ENCODE measurements at places on chromosomes 11 and 22. TPM values are rescaled to one million over a fixed set of nuclear protein-coding genes. Genes with fewer than 3 reads are reported as not detected.

The MRGPRX1 gene
- not detected for total RNA-seq

The NELL1 gene
- total RNA-seq, result not detected

The CRYBA4 gene
- total RNA-seq, result not detected

The BARX2 gene
- total RNA-seq, result 0.35 TPM

The SYCE3 gene
- total RNA-seq, result not detected

The FXYD2 gene
- total RNA-seq, result 3.2 TPM

The SMC1B gene
- total RNA-seq, result not detected

The MUC5B gene
- 4.2 TPM for total RNA-seq

The CLTCL1 gene
- total RNA-seq, result 5.6 TPM

The DGAT2 gene
- 2.1 TPM for total RNA-seq

DNA sequence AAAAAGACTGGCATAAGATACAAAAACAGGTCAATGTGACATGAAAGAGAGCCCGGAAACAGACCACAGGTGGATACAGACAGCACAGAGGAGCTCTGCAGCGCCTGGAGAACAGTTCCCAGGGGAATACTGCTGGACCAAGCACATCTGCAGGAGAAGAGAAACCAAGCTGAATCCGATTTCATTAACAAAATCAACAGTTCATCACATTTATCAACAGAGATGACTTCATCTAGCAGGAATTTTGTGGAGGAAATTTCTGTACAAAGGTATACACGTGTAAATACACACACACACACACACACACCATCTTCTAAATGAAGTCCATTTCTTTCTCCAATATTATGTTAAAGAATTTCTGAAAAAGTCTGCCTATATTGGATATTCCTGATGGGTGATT, 17.1 kb downstream of the YPEL1 start:
- no peaks in the 10 kb centered on the region for H3K36me3 ChIP-seq
- DNase-seq, result no peak
- no peak overlapping the region for H3K4me3 ChIP-seq
- H3K27me3 ChIP-seq, result no peaks in the 10 kb centered on the region
- no peak overlapping the region for H3K27ac ChIP-seq

DNA sequence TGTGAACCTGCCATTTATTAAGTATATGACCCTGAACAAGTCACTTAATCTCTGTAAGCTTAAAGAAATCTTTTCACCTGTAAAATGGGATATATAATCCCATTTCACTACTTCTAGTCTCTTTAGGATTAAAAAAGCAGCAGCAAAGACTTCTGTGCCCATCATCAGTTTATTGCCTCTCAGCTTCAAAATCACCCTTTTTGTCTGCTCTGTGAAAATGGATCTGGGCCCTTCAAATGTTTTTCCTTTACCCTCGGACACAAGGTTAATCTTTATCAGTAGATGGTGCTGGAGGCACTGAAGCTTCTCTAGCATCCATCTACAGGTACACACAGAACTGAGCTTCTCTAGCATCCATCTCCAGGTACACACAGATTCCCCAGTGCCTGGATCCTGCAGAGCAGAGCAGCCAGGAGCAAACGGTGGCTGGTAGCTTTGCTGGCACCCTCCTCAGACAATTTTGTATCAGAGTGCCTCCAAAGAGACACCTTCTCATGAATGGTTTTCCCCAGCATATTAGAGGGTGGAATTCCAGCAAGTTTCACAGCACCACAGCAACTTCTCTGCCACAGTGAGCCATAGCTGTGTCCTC, 56.8 kb downstream of the CADM1 start:
- H3K4me1 ChIP-seq, result no peaks in the 10 kb centered on the region
- H3K36me3 ChIP-seq, result no peaks in the 10 kb centered on the region
- no peak overlapping the region for H3K27ac ChIP-seq
- no peaks in the 10 kb centered on the region for H3K27me3 ChIP-seq

GRCh38 chr11:57230791-57231538, 6.1 kb downstream of the APLNR start:
- no peak overlapping the region for H3K27ac ChIP-seq
- H3K36me3 ChIP-seq, result no peaks in the 10 kb centered on the region
- no peak for DNase-seq

GRCh38 chr11:14422052-14422813, 63.2 kb upstream of the RRAS2 start:
- H3K36me3 ChIP-seq, result no peaks in the 10 kb centered on the region
- H3K27ac ChIP-seq, result no peak overlapping the region

- no peaks in the 10 kb centered on the region for H3K36me3 ChIP-seq
- H3K4me3 ChIP-seq, result no peak overlapping the region
- peaks cover 5% of the 10 kb centered on the region for H3K4me1 ChIP-seq
- no peak for DNase-seq
- no peaks in the 10 kb centered on the region for H3K27me3 ChIP-seq
- H3K27ac ChIP-seq, result no peak overlapping the region
Measured at GRCh38 chr11:83087035-83087434, 15.3 kb upstream of the RAB30 start.

- H3K4me1 ChIP-seq, result no peaks in the 10 kb centered on the region
- H3K36me3 ChIP-seq, result no peaks in the 10 kb centered on the region
- H3K27ac ChIP-seq, result no peak overlapping the region
- DNase-seq, result no peak
Measured at GRCh38 chr11:100695911-100696310, 8.8 kb downstream of the ARHGAP42 start.

GRCh38 chr11:110986016-110986415, 259.5 kb upstream of the POU2AF2 start:
- H3K36me3 ChIP-seq, result no peaks in the 10 kb centered on the region
- no peaks in the 10 kb centered on the region for H3K4me1 ChIP-seq
- H3K4me3 ChIP-seq, result no peak overlapping the region
- H3K27me3 ChIP-seq, result no peaks in the 10 kb centered on the region
- H3K27ac ChIP-seq, result no peak overlapping the region
- no peak for DNase-seq

DNA sequence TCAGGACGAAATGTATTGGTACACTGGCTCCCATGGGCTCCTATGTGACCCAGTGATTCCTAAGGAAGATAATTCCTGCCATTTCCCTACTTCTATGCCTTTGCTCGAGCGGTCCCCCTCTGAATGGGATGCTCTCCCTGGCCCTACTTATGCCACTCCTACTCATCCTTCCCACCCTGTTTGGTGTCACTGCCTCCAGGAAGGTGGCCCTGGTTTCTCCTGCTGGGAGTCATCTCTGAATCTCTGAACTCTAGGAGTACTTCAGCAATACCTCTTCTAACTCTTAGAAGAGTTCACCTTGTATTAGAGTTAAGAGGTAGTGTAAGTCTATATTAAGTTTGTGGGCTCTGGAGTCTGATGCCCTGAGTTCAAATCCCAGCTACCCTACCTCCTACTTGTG, 35.5 kb upstream of the LRRC55 start:
- no peak overlapping the region for H3K27ac ChIP-seq
- no peaks in the 10 kb centered on the region for H3K36me3 ChIP-seq
- H3K4me3 ChIP-seq, result no peak overlapping the region
- no peaks in the 10 kb centered on the region for H3K27me3 ChIP-seq
- no peaks in the 10 kb centered on the region for H3K4me1 ChIP-seq

- H3K4me3 ChIP-seq, result no peak overlapping the region
- no peaks in the 10 kb centered on the region for H3K27me3 ChIP-seq
- H3K4me1 ChIP-seq, result no peaks in the 10 kb centered on the region
- no peak overlapping the region for H3K27ac ChIP-seq
Measured at GRCh38 chr11:8543278-8543677, 50.8 kb downstream of the STK33 start.

- no peaks in the 10 kb centered on the region for H3K27me3 ChIP-seq
- H3K27ac ChIP-seq, result no peak overlapping the region
- no peak for DNase-seq
- H3K4me1 ChIP-seq, result no peaks in the 10 kb centered on the region
Measured at GRCh38 chr11:17376493-17376892, 12.0 kb downstream of the KCNJ11 start.

DNA sequence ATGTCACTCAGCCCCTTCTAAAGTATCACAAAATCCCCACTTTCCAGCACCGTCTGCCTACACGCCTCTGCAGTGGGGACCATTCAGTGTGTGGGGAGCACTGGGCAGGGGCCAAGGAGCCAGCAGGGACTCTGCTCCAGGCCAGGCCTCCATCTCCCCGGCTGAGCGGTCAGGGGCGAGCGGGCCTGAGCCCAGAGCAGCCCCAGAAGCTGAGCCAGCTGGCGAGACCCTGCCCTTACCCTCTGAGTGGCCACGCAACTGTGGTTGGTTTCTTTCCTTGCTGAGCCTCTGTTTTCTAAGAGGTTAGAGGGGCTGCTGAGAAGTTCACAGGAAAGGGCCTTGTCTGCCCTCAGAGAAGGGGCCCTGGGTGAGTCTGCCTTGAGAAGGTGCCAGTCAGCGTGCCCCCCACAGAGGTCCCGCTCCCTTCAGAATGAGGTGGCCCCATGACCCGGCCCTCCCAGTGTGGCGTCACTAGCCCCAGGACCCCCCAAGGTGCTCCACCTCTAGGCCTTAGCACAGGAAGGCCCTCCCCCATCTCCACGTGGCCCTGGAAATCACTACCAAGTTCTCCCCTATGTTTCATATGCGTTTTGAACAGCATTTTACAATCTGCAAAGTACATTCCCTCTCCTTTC, 46.9 kb downstream of the WNT11 start:
- no peak overlapping the region for H3K27ac ChIP-seq
- H3K4me3 ChIP-seq, result no peak overlapping the region
- no peaks in the 10 kb centered on the region for H3K27me3 ChIP-seq
- H3K4me1 ChIP-seq, result peaks cover 3% of the 10 kb centered on the region
- H3K36me3 ChIP-seq, result no peaks in the 10 kb centered on the region
- no peak for DNase-seq

- no peak for DNase-seq
- H3K4me1 ChIP-seq, result no peaks in the 10 kb centered on the region
- no peaks in the 10 kb centered on the region for H3K36me3 ChIP-seq
- H3K4me3 ChIP-seq, result no peak overlapping the region
- no peak overlapping the region for H3K27ac ChIP-seq
Measured at GRCh38 chr11:25734591-25735211, 597.2 kb upstream of the ANO3 start.

DNA sequence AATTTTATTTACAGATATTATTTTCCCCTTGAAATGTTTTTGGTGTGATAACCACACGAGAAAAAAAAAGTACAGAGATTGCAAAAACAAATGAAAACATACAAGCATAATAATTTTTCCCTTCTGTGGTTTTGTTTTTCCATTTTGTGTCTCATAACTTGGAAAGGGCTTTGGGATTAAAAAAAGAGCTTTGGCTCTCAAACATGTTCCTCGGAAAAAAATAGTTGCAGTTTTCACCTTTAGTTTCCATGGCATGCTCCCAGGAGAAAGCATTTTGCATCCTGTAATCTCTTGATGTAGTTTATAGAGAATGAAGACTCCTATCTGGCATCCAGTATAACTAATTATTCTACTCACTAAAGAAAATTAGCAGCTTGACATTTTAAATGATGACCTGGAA, 362.1 kb upstream of the PDGFD start:
- H3K27ac ChIP-seq, result no peak overlapping the region
- peaks cover 14% of the 10 kb centered on the region for H3K4me1 ChIP-seq
- no peak overlapping the region for H3K4me3 ChIP-seq
- H3K36me3 ChIP-seq, result no peaks in the 10 kb centered on the region
